ENCODE measurements at places on chromosomes 12 and 14. TPM values are rescaled to one million over a fixed set of nuclear protein-coding genes. Genes with fewer than 3 reads are reported as not detected.

GRCh38 chr14:103518422-103519042 lies 4.1 kb downstream of the CKB start:
- DNase-seq: no peak

- no peak for DNase-seq
Observed at GRCh38 chr14:64815257-64815656, 64.5 kb downstream of the SPTB start.

DNA sequence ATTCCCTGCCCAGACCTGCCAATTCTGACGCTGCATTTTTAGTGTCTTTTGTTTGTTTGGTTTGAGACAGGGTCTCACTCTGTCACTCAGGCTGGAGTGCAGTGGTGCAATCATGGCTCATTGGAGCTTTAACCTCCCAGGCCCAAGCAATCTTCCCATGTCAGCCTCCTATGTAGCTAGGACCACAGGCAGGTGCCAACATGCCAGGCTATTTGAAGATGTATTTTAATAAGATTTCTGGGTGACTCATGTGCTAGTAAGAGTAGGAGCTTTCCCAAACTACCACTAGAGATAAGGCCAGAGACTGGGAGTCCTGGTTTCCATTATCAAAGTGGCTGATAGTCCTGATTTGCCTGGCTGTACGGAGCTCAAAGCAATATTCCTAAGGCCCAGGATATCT lies 693.3 kb downstream of the MED13L start:
- no peak for DNase-seq

DNA sequence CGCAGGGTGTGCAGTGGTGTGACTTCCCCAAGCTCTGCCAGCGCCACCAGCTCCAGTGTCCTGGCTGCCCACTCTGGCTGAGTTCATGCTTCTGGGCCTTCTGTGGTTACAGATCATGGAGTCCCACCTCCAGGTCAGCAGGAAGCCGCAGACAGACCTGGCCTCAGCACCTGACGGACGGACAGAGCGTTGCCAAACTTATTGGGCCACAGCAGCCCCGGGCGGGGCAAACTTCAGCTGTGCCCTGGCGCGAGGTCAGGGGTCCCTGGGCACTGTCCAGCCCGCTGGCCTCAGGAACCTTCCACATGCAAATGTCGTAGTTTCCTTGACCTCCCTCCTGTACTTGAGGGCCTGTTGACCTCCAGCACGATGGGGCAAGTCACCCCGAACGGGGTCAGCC lies 11.2 kb downstream of the GPR132 start:
- no peak for DNase-seq

- DNase-seq: no peak
Observed at GRCh38 chr14:69708586-69709560, 58.1 kb upstream of the SRSF5 start.

- no peak for DNase-seq
Observed at GRCh38 chr14:72128629-72129028, 196.4 kb downstream of the RGS6 start.

GRCh38 chr12:115813256-115813655 lies 464.2 kb downstream of the MED13L start:
- DNase-seq: no peak

GRCh38 chr12:53739214-53740129 lies 12.2 kb upstream of the CALCOCO1 start:
- DNase-seq: no peak

DNA sequence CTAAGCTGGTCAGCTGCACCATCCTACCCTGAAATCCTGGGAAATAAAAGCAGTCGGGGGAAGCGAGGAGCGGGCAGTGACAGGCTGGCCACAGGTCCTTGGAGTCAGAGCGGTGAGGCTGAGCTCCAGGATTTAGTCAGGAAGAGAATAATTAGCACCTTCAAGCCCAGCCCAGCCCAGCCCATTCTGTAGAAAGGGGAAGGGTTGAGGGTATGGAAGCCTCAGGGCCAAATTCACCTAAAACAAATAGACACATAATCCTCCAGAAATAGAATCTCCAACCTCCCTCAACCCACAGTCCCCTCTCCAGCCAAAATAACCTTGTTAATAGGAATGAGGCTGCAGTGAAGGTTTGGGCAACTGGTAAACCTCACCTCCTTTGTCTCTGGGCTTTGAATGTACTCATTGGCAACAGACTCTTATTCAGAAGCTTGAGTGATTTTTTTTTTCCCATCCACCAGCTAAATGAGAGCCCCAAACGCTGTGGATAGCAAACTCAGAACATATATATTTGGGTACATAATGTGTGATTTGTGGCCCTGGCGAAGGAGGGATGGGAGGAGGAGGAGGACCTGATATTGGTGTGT lies 334.1 kb downstream of the DPF3 start:
- DNase-seq: no peak

DNA sequence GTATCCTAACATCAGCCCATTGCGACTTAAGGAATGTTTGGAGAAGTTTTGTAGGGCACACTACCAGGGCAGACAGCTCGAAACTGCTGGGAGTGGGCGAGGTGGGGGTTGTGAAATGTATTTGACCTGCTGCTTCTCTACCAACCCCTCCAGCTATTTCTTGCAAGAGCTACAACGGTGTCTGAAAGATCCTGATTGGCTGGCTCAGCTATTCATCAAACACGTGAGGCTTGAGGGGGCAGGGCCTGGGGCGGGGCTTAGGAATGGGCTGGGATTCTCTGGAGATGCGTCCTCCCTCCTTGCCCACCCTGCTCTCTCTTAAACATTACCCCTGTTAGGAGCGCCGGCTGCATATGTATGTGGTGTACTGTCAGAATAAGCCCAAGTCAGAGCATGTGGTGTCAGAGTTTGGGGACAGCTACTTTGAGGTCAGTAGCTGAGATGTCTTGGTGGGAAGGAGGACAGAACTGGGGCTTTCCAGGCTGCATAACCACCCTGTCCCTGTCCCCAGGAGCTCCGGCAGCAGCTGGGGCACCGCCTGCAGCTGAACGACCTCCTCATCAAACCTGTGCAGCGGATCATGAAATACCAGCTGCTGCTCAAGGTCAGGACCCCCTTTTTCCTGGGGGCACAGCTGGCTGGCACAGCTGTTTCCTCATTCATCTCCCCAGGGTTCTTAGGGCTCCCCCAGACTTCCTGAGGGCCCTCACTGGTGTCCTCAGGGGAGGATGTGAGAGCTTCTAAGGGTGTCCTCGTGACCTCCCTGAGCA lies 3.1 kb downstream of the ARHGEF25 start:
- no peak for DNase-seq

DNA sequence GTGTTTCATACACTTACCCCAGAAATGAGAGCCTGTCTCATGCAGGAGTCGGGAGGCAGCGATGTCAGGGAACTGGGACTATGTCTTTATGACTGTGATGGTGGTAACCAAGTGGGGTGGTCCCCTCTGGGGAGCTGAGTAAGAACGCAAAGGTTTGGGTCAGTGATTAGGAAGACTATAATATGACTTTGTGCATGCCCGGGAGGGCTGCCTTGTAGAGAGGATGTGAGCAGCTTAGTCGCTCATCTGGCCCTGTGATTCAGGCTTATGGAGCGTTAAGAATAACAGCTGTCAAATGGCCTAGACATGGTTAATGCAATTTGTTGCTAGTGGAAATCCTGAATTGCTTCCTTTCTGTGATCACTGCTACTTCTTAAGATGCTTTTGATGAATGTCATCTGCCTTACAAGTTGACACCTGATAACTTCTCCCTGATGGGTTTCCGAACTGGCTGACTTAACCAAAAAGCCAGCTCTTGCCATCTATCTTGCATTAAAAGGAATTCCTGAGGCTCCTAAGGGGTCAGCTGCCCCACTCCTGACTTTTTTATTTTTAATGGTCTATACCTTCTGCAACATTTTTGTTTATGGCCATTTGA lies 35.4 kb upstream of the AACS start:
- DNase-seq: no peak

DNA sequence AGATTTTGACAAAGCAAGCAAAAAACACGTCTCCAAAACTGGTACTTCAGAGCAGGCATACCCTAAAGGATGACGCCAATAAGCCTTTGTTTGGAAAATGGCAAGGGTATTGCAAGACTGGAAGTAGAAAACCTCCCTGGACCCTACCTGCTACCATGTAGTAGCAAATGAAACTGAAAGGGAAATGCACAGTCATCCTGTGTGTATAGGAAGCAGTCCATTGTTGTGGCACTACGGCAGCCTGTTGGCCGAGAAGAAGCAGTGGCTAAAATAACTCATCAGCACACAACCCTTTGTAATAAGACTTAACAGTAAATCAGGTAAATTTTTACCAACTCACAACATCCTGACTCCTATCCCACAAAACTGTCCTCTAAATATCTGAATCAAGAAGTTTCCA lies 386.4 kb downstream of the RGS6 start:
- DNase-seq: no peak

DNA sequence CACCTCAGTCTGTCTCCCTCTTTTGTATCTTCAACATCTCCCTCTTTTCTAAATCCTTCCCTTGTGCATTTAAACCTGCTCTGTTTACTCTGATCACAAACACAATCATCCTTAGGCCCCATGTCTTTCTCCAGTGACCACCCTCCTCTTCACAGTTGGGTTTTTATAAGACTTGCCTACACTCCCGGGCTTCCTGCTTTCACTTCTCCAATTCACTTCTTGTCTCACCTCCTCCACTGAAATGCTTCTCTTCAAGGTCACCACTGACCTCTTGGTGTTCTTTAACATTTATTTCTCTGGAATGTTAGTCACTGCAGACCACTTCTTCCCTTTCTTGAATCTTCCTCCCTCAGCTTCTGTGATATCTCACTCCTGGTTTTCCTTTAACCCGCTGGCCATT lies 8.7 kb upstream of the SMCO2 start:
- no peak for DNase-seq

DNA sequence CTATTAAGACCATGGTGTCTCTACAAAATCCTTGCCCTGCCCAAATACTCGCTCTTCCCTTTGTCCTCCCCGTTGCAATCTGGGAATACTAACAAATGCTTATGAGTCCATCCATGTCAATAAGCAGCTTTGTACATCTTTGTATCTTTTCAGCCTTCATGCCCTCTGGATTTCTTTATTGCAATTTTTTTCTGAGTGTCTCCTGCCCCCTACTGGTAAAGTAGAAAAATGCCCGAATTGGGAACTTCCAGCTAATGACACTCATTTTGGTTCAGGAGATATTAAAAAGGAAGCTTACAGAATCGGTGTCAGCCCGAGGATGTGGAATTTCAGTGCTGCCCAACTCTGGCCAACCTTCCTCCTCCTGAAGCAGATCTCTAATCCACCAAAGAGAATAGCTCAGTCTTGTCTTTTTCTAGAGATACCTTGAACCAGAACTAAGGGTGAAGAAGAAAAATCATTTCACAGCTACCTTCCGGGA lies 46.0 kb downstream of the SH2B3 start:
- DNase-seq: no peak

DNA sequence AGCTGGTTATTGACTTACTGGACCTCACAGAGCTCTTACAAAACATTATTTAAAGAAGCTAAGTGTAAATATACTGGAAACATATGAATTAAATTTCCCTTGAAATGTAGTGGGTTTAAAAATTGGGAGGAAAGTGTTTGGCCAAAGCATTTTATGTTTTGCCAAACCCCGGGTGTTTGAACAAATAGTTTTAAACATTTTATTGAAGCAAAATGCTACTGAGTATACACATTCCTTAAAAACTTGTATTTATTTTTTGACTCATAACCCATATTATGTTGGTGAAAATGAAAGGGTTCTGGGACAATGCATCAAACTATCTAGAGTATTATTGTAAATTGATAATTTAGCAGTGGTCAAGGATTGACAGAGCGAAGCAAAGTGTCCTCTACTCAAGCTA lies 1048.5 kb downstream of the SLC6A15 start:
- DNase-seq: no peak

DNA sequence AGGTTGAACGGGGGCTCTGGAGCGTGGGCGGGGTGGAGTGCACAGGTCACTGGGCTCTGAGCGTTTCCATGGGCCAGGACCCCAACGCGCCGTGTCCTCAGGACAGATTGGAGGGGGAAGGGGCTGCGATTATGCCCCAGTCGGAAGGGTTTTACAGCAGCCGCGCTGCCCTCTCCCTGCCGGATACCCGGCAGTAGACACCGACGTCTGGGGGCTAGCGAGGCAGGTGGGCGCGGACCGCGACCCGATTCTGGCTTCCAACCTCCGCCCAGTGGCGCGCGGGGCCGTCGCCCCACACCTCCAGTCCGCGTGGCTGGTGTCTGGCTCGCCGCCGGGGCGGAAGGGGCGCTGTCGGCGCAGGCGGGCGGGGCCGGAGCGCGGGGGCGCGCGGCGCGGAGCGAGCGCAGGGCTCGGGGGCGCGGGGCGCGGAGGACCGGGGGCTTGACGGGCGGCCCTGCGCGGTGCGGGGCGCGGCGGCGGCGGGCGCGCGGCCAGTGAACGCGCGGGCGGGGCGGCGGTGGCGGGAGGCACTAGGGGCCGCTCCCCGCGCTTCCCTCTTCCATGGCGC lies 2.4 kb upstream of the KIF26A start:
- DNase-seq: no peak

- DNase-seq: no peak
Observed at GRCh38 chr12:22858849-22859570, 234.0 kb downstream of the ETNK1 start.

DNA sequence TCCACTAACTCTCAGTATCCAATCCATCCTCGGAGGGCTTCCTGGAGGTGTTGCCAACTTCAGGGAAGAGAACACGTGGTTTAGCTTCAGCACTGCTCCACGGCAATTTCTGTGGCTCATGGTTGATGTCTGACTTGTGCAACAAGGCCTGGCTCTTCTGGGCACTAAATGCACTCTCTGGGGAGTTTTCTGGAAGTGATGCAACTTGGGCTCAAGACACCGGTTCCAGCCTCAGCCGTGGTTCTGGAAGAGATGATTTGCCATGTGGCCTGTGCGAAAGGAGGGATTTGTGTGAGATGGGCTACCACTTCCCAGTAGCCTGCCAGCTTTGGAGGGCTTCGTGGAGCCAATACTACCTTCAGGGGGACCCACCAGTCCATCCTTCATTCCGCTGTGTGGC lies 118.6 kb upstream of the RTL1 start:
- DNase-seq: no peak

- DNase-seq: peak; percentile 27
Observed at GRCh38 chr12:92827836-92828431, 101.2 kb downstream of the EEA1 start.

OR4L1 gene
- polyA plus RNA-seq: not detected

APOF gene
- 0.10 TPM for polyA plus RNA-seq

AICDA gene
- 0.34 TPM for polyA plus RNA-seq

CMKLR1 gene
- 5.8 TPM for polyA plus RNA-seq

KRT4 gene
- polyA plus RNA-seq: 0.40 TPM

SOAT2 gene
- 2.7 TPM for polyA plus RNA-seq

C12orf75 gene
- polyA plus RNA-seq: 51.2 TPM

TSPAN8 gene
- polyA plus RNA-seq: 26.5 TPM

FAIM2 gene
- polyA plus RNA-seq: 1.9 TPM

NAA30 gene
- polyA plus RNA-seq: 27.1 TPM

KRT85 gene
- not detected for polyA plus RNA-seq
